HT-29 (cell line): ENCODE measurements at places on chromosomes 7 and 10. TPM values are rescaled to one million over a fixed set of nuclear protein-coding genes. Genes with fewer than 3 reads are reported as not detected.

CLCN1 gene
- 2.8 and 3.0 TPM in 2 replicates for total RNA-seq

GRCh38 chr10:114917927-114918672 is 19.9 kb upstream of the TRUB1 start:
- DNase-seq: peak; percentile 22

DNA sequence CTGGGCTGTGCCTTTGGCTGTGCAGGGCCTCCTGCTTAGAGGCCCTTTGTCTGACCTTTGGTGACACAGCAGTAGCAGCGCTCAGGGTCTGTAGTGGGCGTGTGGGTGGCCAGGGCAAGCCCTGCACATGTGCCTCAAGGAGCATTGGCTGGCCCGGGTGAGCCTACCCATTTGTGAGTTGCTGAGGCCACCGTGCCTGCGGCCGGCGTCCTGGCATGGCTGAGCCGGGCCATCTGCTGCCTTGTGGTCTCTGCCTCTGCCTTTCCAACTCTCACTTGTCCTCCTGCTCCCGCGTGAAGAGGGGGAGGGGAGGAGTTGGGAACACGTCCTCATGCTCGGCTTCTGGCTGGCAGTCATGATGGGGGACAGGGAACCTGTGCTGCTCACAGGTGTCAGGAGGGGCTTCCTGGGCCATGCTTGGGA is 9.2 kb upstream of the ORAI2 start:
- DNase-seq: no peak

DNA sequence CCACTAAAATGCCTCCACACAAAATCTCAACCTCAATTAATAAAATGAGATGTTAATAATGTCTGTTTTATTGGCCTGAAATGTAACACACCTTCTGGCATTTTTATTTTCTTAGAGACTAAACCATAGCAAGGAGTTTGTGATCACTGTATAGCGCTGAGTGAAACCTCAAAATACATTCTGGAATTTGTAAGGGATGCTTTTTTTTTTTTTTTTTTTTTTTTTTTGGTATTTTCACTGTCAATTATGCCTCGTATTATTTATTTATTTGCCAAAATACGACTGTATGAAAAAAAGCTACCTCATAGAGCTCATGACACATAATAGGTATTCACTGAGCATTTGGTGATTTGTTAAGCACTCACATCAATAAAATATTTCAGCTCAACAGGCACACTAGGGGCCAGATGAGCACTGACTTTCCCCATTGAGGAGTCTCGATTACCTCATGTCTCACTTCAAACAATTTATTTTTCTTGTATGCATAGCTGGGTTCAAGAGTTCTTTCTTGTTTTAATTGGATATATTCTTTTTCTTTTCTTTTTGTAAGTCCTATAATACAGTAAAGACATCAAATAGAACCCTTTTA is 36.5 kb downstream of the SEMA3C start:
- DNase-seq: no peak

DNA sequence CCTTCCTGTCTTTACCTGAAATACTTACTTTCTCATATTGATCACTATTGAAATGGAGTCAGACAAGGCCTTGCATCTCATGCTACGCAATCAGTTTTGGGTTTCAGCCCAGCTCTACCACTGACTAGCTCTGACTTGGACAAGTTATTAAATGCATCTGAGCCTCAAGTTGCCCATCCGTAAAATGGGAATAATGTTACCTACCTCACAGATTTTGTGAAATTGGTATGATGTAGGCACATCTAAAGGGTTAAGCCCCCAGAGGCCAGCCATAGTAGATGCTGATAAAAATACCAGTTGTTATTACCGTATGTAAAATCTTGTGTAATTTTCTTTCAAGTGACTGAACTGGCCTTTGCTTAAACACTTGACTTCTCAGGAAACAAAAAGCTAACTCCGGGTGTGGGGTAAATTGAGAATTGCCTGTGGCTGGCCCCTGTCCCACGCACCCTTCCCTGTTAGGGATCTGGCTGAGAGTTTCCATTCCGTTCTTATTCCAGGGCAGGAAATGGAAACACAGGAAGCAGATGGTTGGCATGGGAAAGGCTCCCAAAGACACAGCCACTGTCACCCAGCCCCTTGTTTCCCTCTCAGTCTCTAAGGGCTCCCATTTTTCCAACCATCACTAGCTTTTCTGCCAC is 7.5 kb downstream of the DUSP5 start:
- no peak for DNase-seq

DNA sequence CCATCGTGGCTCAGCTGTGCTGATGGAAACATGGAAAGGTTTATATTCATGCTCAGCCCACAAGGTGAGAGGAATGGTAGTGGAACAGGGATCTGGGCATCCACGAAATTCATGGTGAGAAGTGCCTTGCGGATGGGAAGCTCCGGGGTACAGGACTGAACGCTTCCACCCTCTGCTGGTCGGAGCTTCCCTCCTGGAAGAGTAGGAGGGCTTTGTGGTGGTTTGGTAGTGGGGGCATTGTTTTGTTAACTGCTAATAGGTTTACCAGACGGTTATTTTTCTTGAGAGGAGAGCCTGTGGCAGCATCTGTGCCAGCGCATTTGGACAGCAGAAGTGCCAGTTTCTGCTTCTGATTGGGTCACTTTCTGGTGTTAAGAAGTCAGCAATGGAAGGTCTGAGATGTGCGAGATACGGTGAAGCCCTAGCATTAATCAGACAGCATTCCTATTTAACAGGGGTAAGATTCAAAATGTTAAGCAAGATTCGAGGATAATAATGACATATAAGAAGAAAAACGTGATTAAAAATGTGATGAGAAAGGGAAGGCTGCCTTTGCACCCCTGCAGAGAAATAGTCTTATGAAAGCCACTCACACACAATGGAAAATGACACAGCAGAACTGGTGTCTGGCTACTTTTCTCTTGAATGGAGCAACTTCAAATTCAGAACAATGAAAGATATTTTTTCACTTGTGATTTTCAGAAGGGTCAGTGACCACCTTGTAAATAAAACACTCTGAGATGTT is 17.7 kb downstream of the ABCA13 start:
- DNase-seq: no peak

- no peak for DNase-seq
Measured at GRCh38 chr10:119268428-119268827, 61.1 kb downstream of the GRK5 start.

GRCh38 chr7:100565133-100565571 is 8.5 kb downstream of the SAP25 start:
- no peak for DNase-seq

GRCh38 chr10:12826800-12827372 is 174.6 kb downstream of the CCDC3 start:
- DNase-seq: no peak

- no peak for DNase-seq
Measured at GRCh38 chr7:77904252-77904651, 105.7 kb downstream of the PHTF2 start.

GRCh38 chr10:374354-374753 is 239.1 kb downstream of the ZMYND11 start:
- DNase-seq: no peak
